ENCODE measurements at places on chromosomes 11 and 22.

DNA sequence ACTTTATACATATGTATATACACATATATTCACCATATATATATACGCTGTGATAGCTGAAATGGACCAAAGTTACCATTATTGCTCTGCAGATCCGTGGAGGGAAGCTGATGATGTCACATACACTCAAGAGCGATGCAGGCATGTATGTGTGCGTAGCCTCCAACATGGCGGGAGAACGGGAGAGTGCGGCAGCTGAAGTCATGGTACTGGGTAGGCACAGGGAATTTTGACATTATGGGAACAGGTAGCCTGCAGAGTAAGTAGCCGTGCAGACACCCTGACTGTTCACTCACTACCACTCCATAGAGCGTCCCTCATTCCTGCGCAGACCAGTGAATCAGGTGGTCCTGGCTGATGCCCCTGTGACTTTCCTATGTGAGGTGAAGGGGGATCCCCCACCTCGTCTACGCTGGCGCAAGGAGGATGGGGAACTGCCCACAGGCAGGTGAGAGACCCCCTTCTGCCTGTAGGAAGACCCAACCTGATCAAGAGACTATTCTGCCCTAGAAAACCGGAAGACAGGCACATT is 4.7 kb downstream of the ROBO3 start:
- no peak for DNase-seq

DNA sequence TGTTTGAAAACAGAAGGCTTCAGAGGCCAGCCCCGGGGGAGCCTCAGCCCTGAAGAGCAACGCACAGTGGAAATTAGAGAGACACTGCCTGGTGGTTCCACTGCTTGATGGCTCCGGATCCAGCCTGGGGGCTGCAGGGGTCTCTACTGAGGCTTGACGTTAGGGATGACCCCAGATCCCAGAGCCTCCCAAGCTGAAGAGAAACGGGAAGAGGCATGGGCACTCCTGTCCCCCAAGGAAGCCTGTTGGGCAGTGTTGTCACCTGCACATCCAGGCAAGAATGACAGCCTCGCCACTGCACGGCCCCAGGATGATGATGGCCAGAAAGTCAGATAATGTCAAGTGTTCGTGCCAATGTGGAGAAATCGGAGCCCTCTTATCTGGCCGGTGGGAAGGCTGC is 56.8 kb upstream of the FGF3 start:
- no peak for DNase-seq

DNA sequence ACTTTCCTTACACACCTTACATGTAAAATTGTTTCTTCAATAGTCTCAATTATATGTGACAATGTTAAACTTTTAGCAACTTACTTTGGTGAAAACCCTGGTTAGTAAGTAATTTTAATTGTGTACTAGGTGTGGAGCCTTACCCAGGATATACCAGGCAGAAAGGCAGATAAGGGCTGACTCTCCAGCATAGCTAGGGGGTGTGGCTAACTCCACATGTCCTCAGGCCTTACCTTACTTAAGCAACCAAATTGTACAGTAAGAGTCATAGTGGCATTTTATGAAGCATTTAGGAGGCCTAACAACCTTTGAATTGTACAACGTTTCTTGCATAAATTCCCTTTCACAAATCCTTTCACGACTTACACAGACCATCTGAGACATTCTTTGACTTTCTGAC is 118.2 kb upstream of the OR9Q1 start:
- no peak for DNase-seq

GRCh38 chr22:33049119-33049729 is 9.0 kb downstream of the SYN3 start:
- DNase-seq: peak; percentile 79

GRCh38 chr11:107043242-107044006 is 25.1 kb upstream of the GUCY1A2 start:
- DNase-seq: no peak

- DNase-seq: no peak
Measured at GRCh38 chr11:2299773-2300172, 1.9 kb downstream of the C11orf21 start.

DNA sequence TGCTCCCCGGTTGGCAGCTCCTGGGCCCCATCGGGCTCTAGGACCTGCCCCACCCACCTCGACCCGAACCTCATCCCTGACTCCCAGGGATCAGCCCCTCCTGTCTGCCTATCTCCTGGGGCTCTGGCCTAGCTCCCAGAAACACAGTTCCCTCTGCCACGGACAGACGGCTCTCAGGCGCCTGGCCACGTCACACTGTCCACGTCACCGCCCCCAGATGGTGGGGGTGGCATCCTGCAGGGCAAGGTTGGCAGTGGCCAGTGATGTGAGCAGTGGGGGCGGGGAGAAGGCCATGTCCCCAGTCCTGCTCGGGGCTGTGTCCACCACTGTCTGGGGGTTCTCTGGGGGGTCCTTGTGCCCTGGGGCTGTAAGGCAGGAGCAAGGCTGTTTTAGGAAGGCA is 29.2 kb downstream of the SYT7 start:
- no peak for DNase-seq

DNA sequence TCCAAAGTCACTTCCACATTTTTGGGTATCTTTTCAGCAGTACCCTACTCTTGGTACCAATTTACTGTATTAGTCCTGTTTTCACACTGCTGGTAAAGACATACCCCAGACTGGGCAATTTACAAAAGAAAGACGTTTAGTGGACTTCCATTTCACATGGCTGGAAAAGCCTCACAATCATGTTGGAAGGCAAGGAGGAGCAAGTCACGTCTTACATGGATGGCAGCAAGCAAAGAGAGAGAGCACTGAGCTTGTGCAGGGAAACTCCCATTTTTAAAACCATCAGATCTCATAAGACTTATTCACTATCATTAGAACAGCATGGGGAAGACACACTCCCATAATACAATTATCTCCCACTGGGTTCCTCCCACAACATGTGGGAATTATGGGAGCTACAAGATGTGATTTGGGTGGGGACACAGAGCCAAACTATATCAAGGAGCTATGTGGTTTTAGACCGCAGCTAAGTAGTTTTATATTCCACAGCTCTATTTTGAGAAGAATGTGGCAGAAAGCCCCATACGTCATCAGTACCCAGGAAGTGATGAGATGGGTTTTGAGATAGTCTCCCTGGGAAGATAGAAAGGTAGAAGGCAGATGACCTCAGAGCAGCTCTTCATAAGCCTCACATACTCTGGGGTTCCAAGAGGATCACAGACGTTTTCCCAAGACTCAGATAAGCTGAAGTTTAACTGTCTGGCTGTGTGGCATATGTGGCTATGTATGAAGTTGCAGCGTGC is 96.3 kb downstream of the APIP start:
- DNase-seq: no peak

DNA sequence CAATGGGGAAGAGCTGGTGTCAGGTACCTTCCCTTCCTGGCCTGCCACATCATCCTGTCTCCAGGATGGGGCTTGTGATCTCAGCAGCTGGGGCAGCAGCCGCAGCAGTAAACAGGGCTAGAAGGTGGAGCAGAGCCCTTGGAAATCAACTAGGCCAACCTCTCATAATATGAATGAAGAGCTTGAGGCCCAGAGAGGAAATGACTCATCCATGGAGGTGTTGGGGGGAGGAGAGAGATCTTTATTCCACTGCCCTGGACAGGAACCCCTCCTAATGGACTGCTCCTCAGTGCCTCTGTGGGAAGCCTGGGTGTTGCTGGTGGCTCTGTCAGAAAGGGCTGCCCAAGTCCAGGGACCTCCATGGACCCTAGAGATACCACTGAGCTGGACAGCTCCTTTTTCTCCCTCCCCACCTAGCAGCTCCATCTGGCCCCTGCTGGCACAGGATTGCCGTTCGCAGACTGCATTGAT is 111.8 kb downstream of the OSBP2 start:
- no peak for DNase-seq

- DNase-seq: peak; percentile 57
Measured at GRCh38 chr22:22060200-22061084, 77.9 kb upstream of the TOP3B start.

GRCh38 chr11:13223112-13223511 is 54.5 kb upstream of the BMAL1 start:
- no peak for DNase-seq

DNA sequence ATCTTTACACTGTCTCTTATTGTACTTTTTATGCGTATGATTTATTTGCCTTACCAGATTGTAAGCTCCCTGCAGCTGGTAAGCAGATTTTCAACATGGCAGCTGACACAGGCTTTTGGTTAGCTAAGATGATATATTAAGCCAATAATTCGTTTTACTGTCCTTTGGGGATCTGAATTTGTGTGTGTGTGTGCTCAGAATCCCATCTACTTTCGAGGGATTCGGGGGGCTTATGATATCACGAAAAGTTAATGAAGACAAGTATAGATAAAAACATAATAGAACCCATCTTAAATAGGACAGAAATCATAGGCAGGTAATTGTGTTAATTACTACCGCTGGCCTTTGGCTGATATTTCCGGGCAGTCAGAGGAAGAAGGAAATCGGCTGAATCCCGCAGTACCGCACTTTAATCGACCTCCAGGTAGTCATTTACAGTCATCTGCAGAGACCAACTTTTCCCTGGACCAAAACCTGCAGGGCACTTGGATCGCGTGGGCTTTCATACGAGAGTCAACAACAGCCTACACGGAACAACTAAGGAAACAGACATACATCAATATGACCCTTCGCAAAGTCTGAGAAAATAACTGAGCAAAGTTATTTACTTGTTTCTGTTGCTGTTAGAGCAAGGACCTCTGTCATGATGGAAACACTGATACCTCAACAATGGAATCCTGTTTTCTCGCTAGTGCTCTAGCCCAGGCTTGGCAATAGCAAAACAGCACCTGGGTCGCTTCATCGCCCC is 802 bp downstream of the KBTBD3 start:
- DNase-seq: no peak

GRCh38 chr22:46747646-46748045 is 9.6 kb upstream of the CERK start:
- DNase-seq: no peak

GRCh38 chr11:5247472-5248192 is 2.0 kb downstream of the HBG1 start:
- no peak for DNase-seq

DNA sequence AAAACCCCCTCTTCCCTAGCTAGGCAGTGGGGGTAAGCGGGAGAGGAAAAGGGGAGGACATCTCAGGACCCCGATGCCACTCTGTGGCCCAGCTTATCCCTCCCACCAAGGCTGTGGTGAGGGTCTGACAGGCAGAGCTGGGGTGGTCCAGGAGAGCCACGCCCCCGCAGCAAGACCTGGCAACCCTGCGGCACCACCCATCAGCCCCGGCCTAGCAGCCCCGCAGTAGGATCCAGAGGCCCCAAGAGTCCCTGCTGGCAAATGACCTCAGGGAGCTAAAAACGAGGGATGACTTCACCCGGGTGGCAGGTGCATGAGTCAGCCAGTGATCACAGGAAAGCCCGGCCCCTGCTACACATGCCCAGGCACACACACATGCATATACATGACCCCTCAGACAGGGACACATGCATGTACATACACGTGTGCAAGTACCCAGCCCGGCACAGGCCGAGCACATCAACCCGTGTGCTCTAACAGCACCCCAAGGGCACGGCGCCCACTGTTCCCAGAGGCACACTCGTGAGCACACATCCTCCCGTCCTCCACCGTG is 32.3 kb downstream of the ARVCF start:
- DNase-seq: no peak

DNA sequence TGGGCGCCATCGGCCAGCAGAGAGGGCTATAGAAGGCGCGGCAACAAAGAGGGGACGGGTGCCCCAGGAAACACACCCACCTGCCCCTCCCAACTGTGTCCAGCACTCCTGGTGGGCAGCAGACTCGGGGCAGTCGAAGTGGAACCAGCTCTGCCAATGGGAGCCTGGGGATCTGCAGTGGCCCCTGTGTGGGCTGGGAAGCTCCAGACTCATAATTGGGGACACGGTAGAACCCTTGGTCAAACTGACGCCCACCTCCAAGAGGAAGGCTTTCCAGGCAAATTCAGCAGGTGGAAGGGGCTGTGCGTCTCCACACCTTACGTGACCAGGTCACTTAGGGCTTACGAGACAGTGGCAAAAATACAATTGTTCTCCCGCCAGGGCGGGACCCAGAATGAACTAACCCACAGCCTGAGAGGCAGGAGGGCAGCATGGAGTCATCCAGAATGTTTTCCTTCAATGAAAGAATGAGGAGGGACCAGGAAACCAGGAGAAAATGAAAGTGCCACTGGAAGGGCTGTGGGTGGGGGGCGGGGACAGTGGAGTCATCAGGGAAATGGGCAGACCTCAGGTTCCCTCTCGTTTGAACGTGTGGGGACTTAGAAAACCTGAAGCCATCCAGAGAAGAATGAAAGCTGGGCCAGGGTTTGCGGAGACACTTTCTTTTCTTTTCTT is 53.2 kb upstream of the SHANK2 start:
- no peak for DNase-seq

- no peak for DNase-seq
Measured at GRCh38 chr11:27107548-27107947, 66.9 kb downstream of the BBOX1 start.
